ENCODE measurements at places on chromosomes 2 and 18. TPM values are rescaled to one million over a fixed set of nuclear protein-coding genes. Genes with fewer than 3 reads are reported as not detected.

Gene PROM2
- 1.1 TPM for total RNA-seq

DNA sequence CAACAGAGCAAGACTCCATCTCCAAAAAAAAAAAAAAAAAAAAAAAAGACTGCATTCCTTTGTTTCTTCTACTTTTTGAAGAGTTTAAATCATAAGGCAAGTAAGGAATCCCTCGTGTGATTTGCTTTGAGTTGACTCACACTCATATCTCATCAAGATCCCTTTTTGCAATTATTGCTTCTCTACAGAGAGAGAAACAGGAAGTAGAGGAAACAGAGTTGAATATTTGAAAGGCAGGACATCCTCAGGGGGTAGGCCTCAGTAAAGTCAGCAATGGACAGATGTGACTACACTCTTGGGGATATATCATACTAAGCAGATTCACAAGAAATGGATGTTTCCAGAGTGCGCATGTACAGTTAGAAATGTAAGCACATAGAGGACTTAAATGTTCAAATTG is 11.2 kb upstream of the EFR3B start:
- DNase-seq: no peak

DNA sequence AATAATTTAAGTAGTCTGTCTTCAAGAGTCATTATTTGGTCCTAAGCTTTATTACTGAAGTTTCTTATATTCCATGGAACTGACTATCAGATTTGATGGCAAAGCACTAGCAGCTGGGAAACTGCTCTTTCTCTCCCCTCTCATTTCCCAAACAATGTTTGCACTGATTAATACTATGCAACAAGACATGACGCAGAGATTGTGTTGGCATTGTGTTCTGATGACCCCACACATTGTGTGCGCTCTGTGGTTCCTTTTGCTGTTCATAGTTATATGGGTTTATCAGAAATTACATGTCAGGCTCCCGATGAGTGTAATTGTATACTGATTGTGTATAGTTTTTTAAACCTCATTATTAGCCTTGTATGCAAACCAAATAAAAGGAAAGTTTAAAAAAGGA is 331.6 kb upstream of the FANCL start:
- no peak for DNase-seq

DNA sequence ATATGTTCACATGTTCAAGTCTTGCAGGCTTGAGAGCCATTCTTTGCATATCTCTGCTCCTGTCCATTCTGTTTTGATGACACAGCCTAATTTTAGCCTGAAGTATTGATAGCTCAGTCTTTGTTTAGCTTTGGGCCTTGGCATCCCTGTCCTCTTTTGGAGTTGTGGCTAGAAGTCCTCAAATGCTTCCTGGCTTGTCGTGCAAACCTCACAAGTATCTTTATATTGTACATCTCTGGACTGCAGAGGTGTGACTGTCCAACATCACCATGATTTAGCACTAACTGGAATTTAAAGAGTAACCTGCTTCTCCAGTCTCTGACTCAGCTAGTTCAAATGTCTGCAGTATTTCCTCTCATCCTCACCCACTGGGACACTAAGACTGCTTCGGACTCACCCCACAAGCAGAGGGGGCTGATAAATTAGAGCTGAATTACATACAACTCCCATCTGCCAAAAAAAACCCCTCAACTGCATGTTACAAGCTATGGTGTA is 11.7 kb downstream of the PFN4 start:
- DNase-seq: no peak

DNA sequence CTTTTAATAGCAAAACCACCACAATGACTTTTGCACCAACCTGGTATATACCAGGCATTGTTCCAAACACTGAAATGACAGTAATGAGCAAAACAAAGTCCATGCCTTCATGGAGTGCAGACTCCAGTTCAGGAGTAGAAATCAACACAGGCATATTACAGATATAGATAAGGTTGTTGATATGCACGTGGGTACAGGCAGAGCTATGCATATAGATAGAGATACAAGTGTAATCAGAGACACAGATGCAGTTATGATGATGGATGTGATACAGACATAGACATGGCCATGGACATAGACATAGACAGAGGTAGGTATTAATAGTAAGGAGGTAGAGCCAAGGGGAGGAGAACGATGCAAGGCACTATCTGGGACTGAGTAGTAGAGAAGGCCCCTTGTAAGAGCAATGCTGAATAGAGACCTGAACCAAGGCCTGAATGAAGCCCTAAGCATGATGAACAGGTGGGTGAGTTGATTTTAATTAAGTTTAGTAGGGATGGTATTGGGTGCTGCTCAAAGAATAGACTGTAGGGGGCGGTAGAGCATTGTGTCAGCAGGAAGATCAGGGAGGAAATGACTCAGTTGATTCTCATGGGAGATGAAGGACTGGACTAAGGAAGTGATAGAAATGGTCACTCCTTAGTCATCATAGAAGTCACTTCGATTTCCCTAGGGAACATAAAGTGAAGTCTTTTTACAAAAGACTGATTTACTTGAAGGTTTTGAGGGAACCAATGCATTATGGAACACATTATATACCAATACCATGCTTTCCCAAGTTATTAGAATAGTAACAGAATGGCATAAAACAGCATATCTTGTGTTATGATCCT is 39.4 kb downstream of the CMPK2 start:
- peak; percentile 69 for DNase-seq

Gene FRZB
- total RNA-seq: 0.47 TPM

DNA sequence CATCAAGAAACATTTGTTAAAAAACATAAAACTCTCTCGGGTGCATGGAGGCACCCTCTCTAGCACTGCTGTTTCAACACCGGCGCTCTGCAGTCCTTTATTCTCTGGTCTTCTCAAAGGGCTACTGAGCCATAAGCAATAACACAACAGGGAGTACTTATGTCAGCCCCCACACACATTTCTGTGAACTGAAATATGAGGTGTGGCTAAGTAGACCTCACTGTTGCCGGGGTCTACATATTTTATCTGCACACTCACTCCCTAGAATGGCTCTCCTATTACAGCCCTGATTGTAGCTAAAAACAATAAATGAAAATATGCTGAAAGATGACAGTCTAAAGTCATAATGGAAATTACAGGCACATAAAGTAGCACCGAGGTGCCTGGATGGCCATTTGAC is 235.1 kb downstream of the GRB14 start:
- no peak for DNase-seq

Measured in liver (tissue), 10 donors.